ENCODE measurements at places on chromosomes 2 and 18.
A peak's percentile ranks its signal among the peaks of the same experiment; 100 is the strongest.

DNA sequence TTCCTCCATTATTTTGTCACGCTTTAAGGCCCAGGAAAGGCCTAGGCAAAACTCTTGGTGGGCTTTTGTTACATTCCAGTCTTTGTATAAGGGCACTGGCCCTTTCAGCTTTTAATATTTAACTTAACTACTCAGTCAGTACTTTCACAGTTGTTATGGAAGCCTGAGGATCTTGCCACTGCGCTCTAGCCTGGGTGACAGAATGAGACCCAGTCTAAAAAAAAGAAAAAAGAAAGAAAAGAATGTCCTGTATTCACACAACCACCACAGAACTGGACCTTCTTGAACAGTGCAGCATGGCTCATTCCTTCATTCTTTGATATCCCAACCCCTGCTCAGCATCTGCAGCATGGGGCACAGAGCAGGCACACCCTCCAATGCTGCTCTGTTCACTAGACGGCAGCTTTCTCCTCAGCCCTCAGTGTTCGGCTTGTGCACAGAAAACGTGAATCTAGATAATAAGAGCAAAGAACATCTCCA lies 93.4 kb upstream of the MSH2 start:
- peaks cover 86% of the 10 kb centered on the region for H3K4me1 ChIP-seq
- peak overlapping the region; percentile 81 for H3K27ac ChIP-seq
- no peak overlapping the region for H3K4me3 ChIP-seq
- DNase-seq: no peak
- no peaks in the 10 kb centered on the region for H3K36me3 ChIP-seq

GRCh38 chr18:12701161-12701560 lies 1.4 kb downstream of the CEP76 start:
- no peak overlapping the region for H3K27ac ChIP-seq
- no peak overlapping the region for H3K4me3 ChIP-seq
- H3K27me3 ChIP-seq: no peaks in the 10 kb centered on the region
- H3K4me1 ChIP-seq: peaks cover 26% of the 10 kb centered on the region
- H3K36me3 ChIP-seq: no peaks in the 10 kb centered on the region
- no peak for DNase-seq

GRCh38 chr2:174535757-174536703 lies 49.2 kb upstream of the GPR155 start:
- H3K36me3 ChIP-seq: no peaks in the 10 kb centered on the region
- H3K27me3 ChIP-seq: no peaks in the 10 kb centered on the region
- H3K4me1 ChIP-seq: no peaks in the 10 kb centered on the region
- no peak overlapping the region for H3K4me3 ChIP-seq
- DNase-seq: no peak

GRCh38 chr18:51630706-51631105 lies 433.2 kb upstream of the MEX3C start:
- no peak overlapping the region for H3K27ac ChIP-seq
- H3K4me3 ChIP-seq: no peak overlapping the region
- no peaks in the 10 kb centered on the region for H3K36me3 ChIP-seq

DNA sequence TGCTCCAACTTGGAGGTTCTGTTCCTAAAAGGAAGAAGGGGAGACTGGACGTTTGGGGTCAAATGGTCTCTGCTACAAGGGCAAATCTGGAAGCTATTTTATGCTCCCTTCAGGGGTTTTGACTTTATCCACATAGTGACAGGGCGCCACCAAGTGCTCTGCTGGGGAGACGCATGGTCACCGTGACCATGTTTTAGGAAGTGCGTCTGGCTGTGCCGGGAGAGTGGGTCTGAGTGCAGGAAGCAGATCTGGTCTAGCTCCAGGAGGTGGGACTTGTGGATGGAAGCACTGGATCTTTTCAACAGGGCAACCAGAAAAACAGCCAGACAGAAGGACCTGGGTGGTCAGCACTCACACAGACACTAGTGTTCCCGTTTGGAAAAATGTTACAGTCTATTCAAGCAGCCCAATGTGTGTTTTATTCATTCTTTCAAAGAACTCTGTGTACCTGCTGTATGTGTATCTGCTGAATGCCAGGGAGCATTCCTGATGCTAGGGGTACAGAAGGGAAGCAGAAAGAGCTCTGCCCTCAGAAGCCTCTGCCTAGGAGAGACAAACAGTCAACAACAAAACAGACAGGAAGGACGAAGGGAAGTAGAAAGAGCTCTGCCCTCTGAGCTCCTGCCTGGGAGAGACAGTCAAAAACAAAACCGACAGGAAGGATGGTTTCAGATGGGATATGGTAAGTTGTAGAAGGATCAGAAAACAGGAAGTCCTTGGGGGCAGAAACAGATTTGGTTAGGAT lies 14.3 kb downstream of the IMPA2 start:
- H3K36me3 ChIP-seq: no peaks in the 10 kb centered on the region
- peak; percentile 77 for DNase-seq
- H3K4me3 ChIP-seq: no peak overlapping the region
- no peak overlapping the region for H3K27ac ChIP-seq
- no peaks in the 10 kb centered on the region for H3K27me3 ChIP-seq
- H3K4me1 ChIP-seq: no peaks in the 10 kb centered on the region

- no peaks in the 10 kb centered on the region for H3K4me1 ChIP-seq
- no peak overlapping the region for H3K4me3 ChIP-seq
- no peak for DNase-seq
- H3K27me3 ChIP-seq: no peaks in the 10 kb centered on the region
- H3K36me3 ChIP-seq: no peaks in the 10 kb centered on the region
Measured at GRCh38 chr2:26491563-26492167, 13.7 kb upstream of the OTOF start.

- H3K36me3 ChIP-seq: no peaks in the 10 kb centered on the region
- H3K4me1 ChIP-seq: no peaks in the 10 kb centered on the region
- no peak for DNase-seq
- H3K27ac ChIP-seq: no peak overlapping the region
- no peak overlapping the region for H3K4me3 ChIP-seq
- H3K27me3 ChIP-seq: no peaks in the 10 kb centered on the region
Measured at GRCh38 chr2:230968921-230969658, 26.8 kb upstream of the SPATA3 start.

- DNase-seq: no peak
- H3K27ac ChIP-seq: no peak overlapping the region
- no peaks in the 10 kb centered on the region for H3K27me3 ChIP-seq
- H3K4me1 ChIP-seq: no peaks in the 10 kb centered on the region
- H3K36me3 ChIP-seq: no peaks in the 10 kb centered on the region
Measured at GRCh38 chr2:15881676-15882075, 58.7 kb upstream of the MYCN start.

DNA sequence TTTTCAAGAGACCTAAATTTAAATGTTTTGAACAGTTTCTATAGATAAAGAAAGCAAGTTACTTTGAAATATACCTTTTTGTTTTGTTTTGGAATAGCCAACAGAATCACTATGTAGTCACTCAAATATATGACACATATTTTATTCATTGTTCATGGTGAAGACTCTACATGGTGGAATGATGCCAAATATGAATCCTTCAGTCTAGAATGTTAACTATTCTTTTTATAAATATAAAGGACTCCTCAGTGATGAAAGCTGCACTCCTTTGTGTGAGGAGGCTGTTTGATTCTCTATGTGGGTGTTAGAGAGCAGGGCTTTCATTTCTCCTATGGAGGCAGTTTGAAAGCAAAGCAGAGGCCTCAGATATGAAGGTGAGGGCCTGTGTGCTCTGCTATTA lies 396.4 kb upstream of the LRRTM1 start:
- H3K36me3 ChIP-seq: no peaks in the 10 kb centered on the region
- no peak overlapping the region for H3K27ac ChIP-seq
- H3K4me1 ChIP-seq: no peaks in the 10 kb centered on the region
- H3K4me3 ChIP-seq: no peak overlapping the region
- DNase-seq: no peak

GRCh38 chr2:121858369-121858768 lies 102.9 kb downstream of the TSN start:
- no peaks in the 10 kb centered on the region for H3K27me3 ChIP-seq
- H3K4me1 ChIP-seq: no peaks in the 10 kb centered on the region
- no peak for DNase-seq
- H3K4me3 ChIP-seq: no peak overlapping the region
- H3K27ac ChIP-seq: no peak overlapping the region

GRCh38 chr2:212520340-212520739 lies 18.3 kb downstream of the ERBB4 start:
- H3K4me3 ChIP-seq: no peak overlapping the region
- no peaks in the 10 kb centered on the region for H3K27me3 ChIP-seq
- H3K4me1 ChIP-seq: no peaks in the 10 kb centered on the region
- no peaks in the 10 kb centered on the region for H3K36me3 ChIP-seq

GRCh38 chr2:156672556-156673332 lies 236.6 kb downstream of the GPD2 start:
- H3K27ac ChIP-seq: no peak overlapping the region
- H3K4me1 ChIP-seq: no peaks in the 10 kb centered on the region
- no peaks in the 10 kb centered on the region for H3K36me3 ChIP-seq
- no peaks in the 10 kb centered on the region for H3K27me3 ChIP-seq
- H3K4me3 ChIP-seq: no peak overlapping the region

All from tibial nerve (tissue), 4 donors.